Bronchial smooth muscle cell (primary cell): ENCODE measurements at places on chromosomes 4 and X. TPM values are rescaled to one million over a fixed set of nuclear protein-coding genes. Genes with fewer than 3 reads are reported as not detected.

HS6ST2 gene
- not detected in 2 replicates for total RNA-seq

TMPRSS11E gene
- 0.16 TPM in 1 of 2 replicates, not detected in the other for total RNA-seq

ZFP92 gene
- total RNA-seq, result under 0.01 TPM in 2 replicates

ARL9 gene
- total RNA-seq, result 0.26 and 0.95 TPM in 2 replicates

UBE2K gene
- total RNA-seq, result 8.1 and 10.6 TPM in 2 replicates

GC gene
- total RNA-seq, result not detected in 2 replicates

UGT2B11 gene
- not detected in 2 replicates for total RNA-seq
